Activated CD8-positive, alpha-beta memory T cell treated with anti-CD3 and anti-CD28 coated beads for 36 hours (primary cell): ENCODE measurements at places on chromosomes 12 and 14. TPM values are rescaled to one million over a fixed set of nuclear protein-coding genes. Genes with fewer than 3 reads are reported as not detected.

Gene SDSL
- not detected for total RNA-seq

Gene NTF3
- not detected for total RNA-seq

Gene TSHR
- total RNA-seq = not detected

Gene APOF
- total RNA-seq = not detected

Gene OAS3
- total RNA-seq = 10.0 TPM

Gene CNTN1
- total RNA-seq = not detected

Gene FLVCR2
- total RNA-seq = 5.0 TPM

Gene ADCY4
- total RNA-seq = 1.3 TPM

Gene SLC7A8
- 0.40 TPM for total RNA-seq

Gene PPP1R13B
- 12.4 TPM for total RNA-seq

Gene SERPINA10
- not detected for total RNA-seq

Gene C12orf60
- 3.7 TPM for total RNA-seq

Gene ZC3H14
- total RNA-seq = 52.5 TPM

Gene KRT77
- total RNA-seq = not detected

Gene MED6
- 57.1 TPM for total RNA-seq

Gene IGF1
- 0.80 TPM for total RNA-seq

Gene VASH1
- 5.1 TPM for total RNA-seq

Gene PIANP
- total RNA-seq = 0.55 TPM

Gene FGF23
- not detected for total RNA-seq

Gene MMP17
- total RNA-seq = 0.21 TPM

Gene STON2
- 0.08 TPM for total RNA-seq

Gene TAS2R10
- 0.36 TPM for total RNA-seq

Gene CCDC88C
- total RNA-seq = 60.7 TPM

Gene MANSC4
- total RNA-seq = not detected
